ENCODE measurements at places on chromosomes 6 and 20.

GRCh38 chr6:153949616-153950015, 89.4 kb upstream of the OPRM1 start:
- DNase-seq, result no peak

GRCh38 chr6:1418471-1419191, 29.3 kb downstream of the FOXF2 start:
- DNase-seq, result no peak

DNA sequence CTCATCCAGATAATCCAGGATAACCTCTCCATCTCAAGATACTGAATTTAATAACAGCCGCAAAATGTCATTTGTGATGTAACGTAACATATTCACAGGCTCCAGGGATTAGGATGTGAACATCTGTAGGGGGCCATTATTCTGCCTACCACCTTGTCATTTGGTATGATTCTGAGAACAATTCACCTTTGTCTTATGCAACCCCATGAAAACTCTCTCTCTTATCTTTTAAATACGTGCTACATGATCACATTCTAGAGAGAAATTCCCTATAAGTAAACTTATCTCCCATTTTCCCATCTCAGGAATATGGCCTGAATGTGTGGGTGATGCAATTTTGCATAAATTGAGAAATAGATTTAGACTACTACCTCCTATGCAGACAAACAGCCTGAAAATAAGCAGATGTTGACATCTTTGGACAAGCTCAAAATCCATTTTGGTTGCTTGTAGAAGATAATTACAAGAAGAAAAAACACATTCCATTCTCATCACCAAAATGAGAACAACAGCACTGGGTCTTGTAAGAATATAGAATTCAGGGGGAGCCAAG, 255.4 kb upstream of the STXBP5 start:
- no peak for DNase-seq

DNA sequence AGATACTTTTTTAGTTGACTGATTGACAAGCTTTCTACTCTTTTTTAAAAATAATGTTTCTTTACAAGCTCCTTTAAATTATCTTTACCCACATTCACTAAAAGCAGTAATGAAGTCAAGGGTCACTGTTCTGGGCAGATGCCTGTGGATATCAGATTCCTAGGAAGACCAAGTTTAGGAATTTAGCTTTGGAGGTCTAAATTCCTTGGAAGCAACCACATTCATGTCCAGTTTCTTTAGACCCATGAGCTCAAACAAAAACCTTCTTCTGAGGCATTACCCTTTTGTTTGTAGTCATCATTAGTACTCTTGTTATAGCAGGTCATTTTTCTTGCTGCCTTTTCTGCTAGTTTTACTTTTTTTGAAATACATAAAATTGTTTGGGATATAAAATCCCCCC, 462.9 kb upstream of the JAG1 start:
- no peak for DNase-seq

GRCh38 chr20:46670228-46670584, 18.9 kb upstream of the SLC13A3 start:
- DNase-seq, result no peak

DNA sequence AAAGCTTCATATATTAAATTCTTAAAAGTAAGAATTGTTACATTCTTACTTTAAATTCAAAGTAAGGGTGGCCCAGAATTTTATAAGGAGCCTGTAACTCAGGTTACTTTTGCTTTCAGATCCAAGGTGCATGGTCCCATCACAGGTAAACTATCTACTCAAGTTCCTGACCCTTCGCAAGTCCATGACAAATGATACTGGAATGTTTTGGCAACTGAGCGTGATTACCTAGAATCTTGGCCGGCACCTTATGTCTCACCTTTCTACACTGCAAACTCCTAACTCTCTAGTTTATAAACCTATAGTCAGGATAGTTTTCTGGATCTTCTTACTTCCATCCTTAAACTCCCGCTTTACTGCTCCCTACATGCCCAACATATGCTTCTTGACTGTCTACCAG, 67.9 kb upstream of the HMGN3 start:
- no peak for DNase-seq

GRCh38 chr6:169921217-169921616, 169.8 kb downstream of the ERMARD start:
- no peak for DNase-seq

All from stimulated activated naive CD8-positive, alpha-beta T cell treated with anti-CD3 and anti-CD28 coated beads, Interleukin-15, Interleukin-2, amounts not matched to agents 100 U/mL and 50 U/mL, for 24 hours (primary cell).